ENCODE measurements at places on chromosomes 7 and 10.
A peak's percentile ranks its signal among the peaks of the same experiment; 100 is the strongest.

GRCh38 chr7:139973101-139974050 is 89.4 kb downstream of the PARP12 start:
- DNase-seq, result no peak

- DNase-seq, result no peak
Observed at GRCh38 chr10:122225330-122225729, 45.8 kb upstream of the BTBD16 start.

GRCh38 chr7:112692333-112692732 is 97.9 kb downstream of the TMEM168 start:
- no peak for DNase-seq

GRCh38 chr10:86803156-86803555 is 46.7 kb downstream of the BMPR1A start:
- no peak for DNase-seq

- DNase-seq, result no peak
Observed at GRCh38 chr7:151012031-151012692, 12.1 kb downstream of the ATG9B start.

DNA sequence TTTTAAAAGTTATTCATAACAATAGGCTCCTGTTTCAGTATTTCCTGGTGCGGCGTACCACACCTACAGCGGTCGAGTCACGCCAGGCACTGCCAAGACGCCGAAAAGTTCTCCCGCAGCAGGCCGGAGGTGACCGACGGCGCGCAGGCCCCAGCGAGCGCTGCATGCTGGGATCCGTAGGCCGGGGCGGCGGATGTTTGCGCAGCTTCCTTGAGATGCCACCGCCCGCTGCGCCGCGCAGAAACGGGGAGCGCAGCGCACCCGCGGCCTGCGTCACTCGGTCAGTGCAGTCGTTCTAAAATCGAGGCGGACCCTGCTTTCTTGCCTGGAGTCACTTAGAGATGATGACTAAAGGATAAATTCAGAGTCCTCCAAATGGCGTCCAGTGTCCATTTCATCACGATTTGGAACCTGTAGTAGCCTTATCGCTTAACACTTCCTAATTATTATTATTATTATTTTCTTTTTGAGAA is 1.3 kb upstream of the KIF11 start:
- DNase-seq, result peak; percentile 52

- no peak for DNase-seq
Observed at GRCh38 chr10:77912576-77912975, 14.0 kb downstream of the DLG5 start.

GRCh38 chr7:98923512-98923911 is 45.2 kb downstream of the TRRAP start:
- no peak for DNase-seq

DNA sequence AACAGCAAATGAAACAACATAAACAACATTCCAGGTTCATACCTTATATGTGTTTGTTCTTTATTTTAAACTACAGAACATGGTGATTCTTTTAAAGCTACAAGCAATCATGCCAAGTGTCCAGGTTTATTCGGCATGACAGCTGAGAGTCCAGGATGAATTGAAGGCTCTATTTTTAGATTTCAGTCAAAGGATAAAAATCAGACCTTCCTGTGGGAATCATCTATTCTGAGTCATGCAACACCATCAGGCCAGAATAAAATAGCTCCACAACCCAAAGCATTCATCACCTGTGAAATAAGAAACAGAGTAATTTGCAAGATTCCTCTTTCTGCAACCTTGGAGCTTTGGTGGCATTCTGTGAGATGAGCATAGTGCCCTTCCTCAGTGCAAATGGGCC is 292.4 kb upstream of the MYO3A start:
- no peak for DNase-seq

DNA sequence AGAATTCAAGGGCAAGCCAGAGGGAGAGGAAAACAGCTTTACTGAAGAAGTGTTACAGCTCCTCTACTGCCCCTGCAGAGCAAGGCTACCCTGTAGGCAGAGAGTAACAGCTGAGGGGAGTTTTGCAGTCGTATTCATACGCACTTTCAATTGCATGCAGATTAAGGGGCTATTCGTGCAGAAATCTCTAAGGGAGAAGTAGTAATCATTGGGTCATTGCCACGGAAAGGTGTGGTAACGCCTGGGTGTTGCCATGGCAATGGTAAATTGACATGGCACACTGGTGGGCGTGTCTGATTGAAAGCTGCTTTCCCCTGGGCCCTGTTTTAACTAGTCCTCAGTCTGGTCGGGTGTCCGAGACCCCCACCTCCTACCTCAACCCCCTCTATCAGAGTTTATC is 227.2 kb downstream of the NSUN6 start:
- no peak for DNase-seq

GRCh38 chr10:81817596-81818170 is 57.3 kb upstream of the NRG3 start:
- DNase-seq, result no peak

- DNase-seq, result no peak
Observed at GRCh38 chr7:135510592-135511183, 786 bp upstream of the CNOT4 start.

DNA sequence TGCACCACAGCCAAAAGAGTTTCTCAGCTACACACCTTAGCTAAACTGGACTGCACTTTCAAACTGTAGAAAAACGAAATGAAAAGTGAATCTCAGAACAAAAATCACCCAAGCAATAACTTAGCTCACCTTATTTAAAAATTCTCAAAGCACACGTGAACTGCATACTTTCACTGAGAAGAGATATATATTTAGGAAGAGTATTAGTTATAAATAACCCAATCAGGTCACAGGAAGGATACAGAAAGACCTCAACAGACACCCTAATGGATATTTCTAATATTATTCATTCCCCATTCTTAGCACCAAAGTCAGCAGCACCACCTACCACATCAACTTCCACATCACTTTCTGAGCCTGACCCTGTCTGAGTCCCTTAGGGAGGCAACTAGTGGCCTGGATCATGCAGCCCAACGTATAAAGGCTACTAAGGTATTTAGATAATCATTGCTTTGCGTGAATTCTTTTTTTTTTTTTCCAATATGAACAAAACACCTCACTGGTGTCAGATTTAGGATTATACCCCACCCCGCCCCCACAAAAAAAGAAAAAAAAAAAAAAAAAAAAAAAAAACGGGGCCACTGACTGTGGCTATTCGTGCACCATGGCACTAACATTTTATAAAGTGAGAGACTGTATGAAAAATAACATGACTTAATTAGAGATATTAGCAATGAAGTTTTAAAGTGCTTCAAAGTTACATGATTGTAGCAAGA is 2.6 kb downstream of the ABI1 start:
- no peak for DNase-seq

- DNase-seq, result no peak
Observed at GRCh38 chr10:17177014-17177413, 24.5 kb downstream of the TRDMT1 start.

DNA sequence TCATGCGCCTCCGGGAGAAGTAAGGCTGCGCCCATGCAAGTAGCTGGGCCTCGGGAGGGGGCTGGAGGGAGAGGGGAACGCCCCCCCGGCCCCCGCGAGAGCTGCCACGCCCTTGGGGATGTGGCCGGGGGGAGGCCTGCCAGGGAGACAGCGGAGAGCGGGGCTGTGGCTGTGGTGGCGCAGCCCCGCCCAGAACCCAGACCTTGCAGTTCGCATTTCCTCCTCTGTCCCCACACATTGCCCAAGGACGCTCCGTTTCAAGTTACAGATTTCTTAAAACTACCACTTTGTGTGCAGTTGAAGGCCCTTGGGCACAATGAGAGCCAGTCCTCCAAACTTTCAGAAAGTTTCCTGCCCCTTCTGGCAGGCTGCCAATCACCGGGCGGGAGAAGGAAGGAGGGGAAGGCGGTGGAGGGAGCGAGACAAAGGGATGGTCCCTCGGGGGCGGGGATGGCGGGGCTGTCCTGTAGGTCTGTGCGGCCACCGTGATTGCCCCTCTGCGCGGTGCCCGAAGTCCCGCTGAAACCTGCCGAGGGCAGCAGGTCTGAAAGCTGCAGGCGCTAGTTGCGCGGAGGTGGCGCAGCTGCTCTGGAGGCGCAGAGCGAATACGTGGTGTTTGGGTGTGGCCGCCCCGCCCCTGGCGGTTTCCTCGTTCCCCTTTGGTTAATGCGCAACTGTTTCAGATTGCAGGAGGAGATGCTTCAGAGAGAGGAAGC is 2.1 kb downstream of the VIM start:
- DNase-seq, result no peak

DNA sequence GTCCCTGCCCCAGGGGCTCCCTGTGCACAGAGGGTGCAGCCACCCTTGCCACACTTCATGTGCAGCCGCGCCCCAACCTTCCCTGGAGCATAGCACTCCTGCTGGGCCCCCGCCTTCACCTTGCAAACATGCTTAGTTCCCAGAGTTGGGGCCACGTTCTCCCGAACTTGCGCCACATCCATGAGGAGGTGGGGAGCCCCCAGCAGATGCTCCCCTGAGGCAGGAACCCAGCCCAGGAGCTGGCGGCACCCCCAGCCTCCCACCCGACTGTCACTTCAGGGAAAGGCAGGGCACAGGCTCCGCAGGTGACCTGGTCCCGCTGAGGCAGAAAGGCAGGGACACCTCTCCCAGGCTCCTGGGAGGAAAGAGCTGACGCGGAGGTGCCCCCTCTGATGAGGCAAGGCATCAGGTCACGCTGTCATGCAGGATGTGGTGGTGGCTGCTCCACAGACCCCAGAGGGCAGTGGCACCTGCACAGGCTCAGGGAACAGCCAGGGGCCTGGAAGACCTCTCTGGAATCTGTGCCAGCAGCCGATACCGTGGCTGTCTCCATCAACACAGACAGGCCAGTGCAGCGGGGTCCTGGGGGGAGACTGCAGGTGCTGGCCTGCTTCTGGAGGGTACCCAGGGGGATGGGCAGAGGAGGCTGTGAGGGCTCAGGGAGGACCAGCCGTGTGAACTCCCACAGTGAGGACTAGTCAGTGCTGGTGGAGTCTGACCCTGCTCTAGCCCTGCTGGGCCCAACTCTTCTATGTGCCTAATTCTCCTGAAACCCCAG is 221.3 kb downstream of the MAD1L1 start:
- DNase-seq, result no peak

GRCh38 chr7:1919539-1920265 is 249.6 kb downstream of the ELFN1 start:
- DNase-seq, result no peak

DNA sequence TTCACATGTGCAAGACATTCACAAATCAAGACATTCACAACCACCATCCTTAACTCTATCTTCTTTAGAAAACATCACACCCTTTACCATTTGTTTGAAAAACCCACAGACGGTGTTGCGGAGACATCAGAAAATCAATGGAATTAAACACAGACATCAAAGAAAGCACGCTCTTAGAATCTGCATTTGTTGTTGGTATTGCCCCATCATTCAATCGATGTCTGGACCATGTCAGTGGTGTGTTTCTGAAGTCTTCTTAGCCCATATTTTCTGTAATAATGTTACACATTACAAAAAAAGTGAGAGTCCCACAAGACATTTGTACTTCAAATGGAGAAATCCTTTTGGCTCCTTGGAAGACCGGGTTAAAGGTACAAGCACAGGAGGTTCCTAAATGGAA is 173.9 kb upstream of the AOAH start:
- DNase-seq, result no peak
